ENCODE measurements at places on chromosomes 11 and 22.

GRCh38 chr22:37242395-37242918 lies 1.6 kb downstream of the RAC2 start:
- peaks cover 58% of the 10 kb centered on the region for H3K4me1 ChIP-seq
- peak; percentile 92 for DNase-seq
- H3K4me3 ChIP-seq, result peak overlapping the region; percentile 91
- H3K36me3 ChIP-seq, result peaks cover 26% of the 10 kb centered on the region

DNA sequence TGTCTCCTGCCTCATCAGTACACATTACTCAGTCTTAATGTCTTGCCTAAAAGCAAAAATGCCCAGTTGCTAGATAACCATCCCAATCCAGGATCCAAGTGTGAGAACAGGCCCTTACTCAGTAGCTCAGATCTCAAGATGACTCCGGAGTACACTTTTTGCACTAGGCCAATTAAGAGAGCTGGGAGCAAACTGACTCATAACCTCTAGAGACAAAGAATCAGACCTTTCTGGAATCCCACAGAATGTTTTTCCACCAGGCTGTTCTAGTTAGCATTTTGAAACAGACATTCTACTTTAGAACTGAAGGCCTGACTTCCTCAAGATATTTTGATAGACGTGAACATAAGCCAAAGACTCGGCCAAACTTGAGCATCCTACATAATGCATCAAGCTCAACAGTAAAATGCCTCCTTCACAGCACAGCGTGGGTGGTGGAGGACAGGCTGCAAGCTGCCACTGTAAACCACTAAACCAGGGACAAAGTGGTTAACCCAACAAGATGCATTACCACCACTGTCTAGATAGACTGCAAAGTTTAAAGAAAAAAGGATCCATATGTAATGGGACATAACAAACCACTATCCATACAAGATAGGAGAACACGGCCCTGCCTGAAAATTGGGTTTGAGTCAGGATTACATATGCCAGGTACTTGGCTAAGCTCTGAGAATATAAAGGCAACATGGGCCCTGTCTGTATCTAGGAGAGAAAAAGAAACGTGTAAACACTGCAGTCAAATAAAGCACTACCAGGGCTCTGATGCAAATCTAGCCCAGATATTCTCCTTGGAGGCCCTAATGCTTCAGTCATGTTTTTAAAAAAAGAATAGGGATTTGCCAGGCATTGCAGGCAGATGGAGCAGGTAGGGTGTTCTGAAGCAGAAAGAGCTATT lies 48.3 kb downstream of the MYH9 start:
- H3K4me3 ChIP-seq, result no peak overlapping the region
- no peak overlapping the region for H3K27ac ChIP-seq
- H3K4me1 ChIP-seq, result peaks cover 4% of the 10 kb centered on the region
- peaks cover 59% of the 10 kb centered on the region for H3K36me3 ChIP-seq
- no peaks in the 10 kb centered on the region for H3K27me3 ChIP-seq

- no peaks in the 10 kb centered on the region for H3K27me3 ChIP-seq
- peak overlapping the region; percentile 78 for H3K27ac ChIP-seq
- no peaks in the 10 kb centered on the region for H3K36me3 ChIP-seq
- DNase-seq, result no peak
- peak overlapping the region; percentile 82 for H3K4me3 ChIP-seq
- peaks cover 3% of the 10 kb centered on the region for H3K4me1 ChIP-seq
Observed at GRCh38 chr11:46119352-46120216, 1.7 kb downstream of the PHF21A start.

DNA sequence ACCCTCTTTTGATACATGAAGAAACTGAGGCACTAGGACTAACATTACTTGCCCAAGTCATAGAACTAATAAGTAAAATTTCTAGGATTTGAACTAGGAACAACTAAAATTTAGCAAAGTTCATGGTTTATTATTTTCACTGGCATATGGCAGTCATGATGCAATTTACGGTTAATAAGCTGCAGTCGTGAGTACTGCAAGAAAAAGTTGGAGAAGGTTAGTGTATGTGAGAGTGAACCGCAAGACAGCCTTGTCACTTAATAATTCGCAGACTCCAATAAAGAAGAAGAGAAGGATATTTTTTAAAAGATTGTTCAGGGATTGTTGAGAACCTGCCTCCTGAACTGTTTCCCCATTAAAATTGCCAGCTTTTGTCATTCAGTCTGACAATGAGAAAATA lies 663.4 kb upstream of the TENM4 start:
- no peaks in the 10 kb centered on the region for H3K27me3 ChIP-seq
- H3K4me3 ChIP-seq, result no peak overlapping the region
- H3K27ac ChIP-seq, result no peak overlapping the region
- no peaks in the 10 kb centered on the region for H3K4me1 ChIP-seq
- DNase-seq, result no peak

DNA sequence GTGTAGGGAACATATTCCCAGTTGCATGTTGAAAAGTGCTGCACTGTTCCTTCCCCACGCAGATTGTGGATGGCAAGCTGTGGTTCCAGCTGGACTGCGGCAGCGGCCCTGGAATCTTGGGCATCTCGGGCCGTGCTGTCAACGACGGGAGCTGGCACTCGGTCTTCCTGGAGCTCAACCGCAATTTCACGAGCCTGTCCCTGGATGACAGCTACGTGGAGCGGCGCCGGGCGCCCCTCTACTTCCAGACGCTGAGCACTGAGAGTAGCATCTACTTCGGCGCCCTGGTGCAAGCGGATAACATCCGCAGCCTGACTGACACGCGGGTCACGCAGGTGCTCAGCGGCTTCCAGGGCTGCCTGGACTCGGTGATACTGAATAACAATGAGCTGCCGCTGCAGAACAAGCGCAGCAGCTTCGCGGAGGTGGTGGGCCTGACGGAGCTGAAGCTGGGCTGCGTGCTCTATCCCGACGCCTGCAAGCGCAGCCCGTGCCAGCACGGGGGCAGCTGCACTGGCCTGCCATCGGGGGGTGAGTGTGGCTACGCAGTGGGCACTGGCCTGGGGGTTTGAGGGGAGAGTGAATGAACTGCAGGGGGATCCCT lies 102.7 kb upstream of the MTNR1B start:
- H3K36me3 ChIP-seq, result no peaks in the 10 kb centered on the region
- H3K4me3 ChIP-seq, result no peak overlapping the region
- no peaks in the 10 kb centered on the region for H3K27me3 ChIP-seq
- H3K4me1 ChIP-seq, result no peaks in the 10 kb centered on the region

GRCh38 chr11:77981346-77981947 lies 13.0 kb downstream of the INTS4 start:
- no peak overlapping the region for H3K4me3 ChIP-seq
- H3K27me3 ChIP-seq, result no peaks in the 10 kb centered on the region
- H3K27ac ChIP-seq, result no peak overlapping the region
- H3K36me3 ChIP-seq, result peaks cover 16% of the 10 kb centered on the region
- no peaks in the 10 kb centered on the region for H3K4me1 ChIP-seq
- DNase-seq, result no peak

DNA sequence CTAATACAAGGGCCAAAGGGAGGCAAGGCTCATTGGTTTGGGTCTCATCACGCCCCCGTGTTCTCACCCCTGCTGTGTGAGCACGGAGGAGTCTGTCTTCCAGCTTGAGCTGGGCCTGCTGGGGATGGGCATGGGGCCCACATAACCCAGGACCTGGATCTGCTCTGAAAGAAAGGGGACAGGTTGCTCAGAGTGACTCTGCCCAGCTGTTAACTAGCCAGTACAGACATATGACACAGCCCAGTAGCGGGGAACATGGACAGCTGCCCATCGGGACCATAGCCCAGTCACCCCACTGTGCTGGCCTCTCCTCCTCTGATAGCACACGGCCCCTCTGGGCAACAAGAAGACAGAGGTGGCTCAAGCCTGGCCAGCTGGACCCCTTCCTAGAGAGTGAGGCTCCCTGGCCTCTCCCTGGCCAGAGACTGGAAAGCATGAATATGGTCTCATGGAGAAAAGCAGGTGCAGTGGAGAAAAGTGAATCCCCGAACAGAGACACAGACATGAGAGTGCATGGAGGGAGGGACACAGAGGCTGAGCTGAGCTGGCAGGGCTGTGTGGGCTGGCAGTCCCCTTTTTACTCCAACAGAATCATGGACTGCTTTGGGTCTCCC lies 973.9 kb downstream of the BRD1 start:
- no peak overlapping the region for H3K4me3 ChIP-seq
- no peaks in the 10 kb centered on the region for H3K4me1 ChIP-seq
- H3K27me3 ChIP-seq, result no peaks in the 10 kb centered on the region
- no peak overlapping the region for H3K27ac ChIP-seq
- no peak for DNase-seq

Data from GM12878 (cell line).